ENCODE measurements at places on chromosomes 13 and 19.

DNA sequence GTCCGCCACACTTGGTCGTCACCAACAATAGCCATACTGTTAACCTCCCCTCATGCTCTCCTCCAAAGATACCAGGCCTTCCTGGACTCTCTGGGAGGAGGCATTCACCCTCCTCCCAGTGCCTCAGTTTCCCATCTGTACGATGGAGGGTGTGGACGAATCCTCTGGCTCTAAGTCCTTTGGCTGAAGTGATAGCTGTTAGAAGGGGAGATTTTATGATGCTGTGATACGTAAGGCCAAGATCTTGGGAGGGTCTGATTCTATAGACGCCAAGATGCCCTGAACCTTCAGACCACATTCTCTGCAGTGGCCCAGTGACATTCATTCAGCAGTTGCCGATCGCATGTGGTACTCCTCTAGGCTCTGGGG is 14.8 kb upstream of the NOP53 start:
- no peak for DNase-seq

GRCh38 chr13:96200810-96201209 is 110.9 kb downstream of the HS6ST3 start:
- DNase-seq = no peak

DNA sequence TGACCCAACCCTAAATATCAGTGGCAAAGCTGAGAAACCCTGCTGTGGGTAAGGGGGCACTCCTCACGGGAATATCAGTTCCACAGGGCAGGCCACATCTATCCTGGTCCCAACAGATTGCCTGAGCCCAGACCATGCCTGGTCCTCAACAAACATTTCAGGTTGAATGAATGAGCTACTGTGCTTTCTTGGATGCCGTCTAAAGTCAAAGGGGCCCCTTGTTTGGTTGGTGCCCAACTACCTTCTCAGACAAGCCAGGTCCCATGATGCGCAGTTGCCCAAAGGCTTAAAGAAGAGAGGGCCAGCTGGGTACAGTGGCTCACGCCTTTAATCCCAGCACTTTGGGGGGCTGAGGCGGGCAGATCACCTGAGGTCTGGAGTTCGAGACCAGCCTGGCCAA is 2.4 kb downstream of the DPP9 start:
- no peak for DNase-seq

- DNase-seq = no peak
These were observed 626.5 kb downstream of the UQCRFS1 start for GRCh38 chr19:28586474-28586873.

DNA sequence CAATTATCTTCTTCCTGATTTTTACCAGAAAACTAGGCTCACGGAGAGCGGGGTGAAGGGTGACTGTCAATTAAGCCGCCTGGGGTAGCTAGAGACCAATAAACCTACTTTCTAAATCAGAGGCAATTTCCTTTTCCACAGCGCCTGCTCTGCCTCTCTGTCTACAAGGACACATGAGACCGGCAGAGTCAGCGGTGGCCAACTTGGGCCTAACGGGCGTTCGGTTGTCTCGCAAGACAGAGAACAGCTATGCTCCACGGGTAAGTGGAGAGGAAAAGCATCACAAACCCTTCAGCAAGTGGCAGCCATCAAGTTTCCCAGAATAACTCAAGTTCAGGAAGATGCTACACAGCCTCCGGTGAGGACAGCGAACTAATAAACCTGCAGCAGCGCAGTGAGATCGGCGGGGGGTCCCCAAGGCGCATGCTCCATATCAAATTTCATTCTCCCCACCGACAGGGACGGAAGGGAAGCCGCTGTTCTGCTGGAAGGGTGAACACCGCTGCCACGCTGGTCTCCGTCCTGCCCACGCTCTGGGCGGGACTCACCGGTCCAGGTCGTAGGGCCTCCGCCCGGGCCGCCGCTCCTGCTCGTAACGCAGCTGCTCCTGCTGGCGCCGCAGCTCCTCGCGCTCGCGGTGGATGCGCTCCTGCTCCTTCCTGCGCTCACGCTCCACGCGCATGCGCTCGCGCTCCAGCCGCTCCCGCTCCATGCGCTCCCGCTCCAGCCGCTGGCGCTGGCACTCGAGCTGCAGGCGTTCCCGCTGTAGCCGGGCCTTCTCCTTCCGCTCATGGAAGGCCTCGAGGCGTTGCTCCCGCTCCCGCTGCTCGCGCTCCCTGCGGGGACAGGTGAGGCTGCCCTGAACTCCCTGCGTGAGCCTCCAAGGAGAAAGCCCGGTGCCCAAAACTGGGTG is 25.8 kb upstream of the TINCR start:
- DNase-seq = no peak

GRCh38 chr13:99737481-99738245 is 233.9 kb downstream of the ZIC5 start:
- no peak for DNase-seq

Measured in stimulated activated CD4-positive, alpha-beta T cell treated with anti-CD3 and anti-CD28 coated beads, TNF-alpha, amount 100 ng/mL, for 1 hour (primary cell).